Osteoblast (primary cell): ENCODE measurements at places on chromosomes 3 and 15. TPM values are rescaled to one million over a fixed set of nuclear protein-coding genes. Genes with fewer than 3 reads are reported as not detected.

DNA sequence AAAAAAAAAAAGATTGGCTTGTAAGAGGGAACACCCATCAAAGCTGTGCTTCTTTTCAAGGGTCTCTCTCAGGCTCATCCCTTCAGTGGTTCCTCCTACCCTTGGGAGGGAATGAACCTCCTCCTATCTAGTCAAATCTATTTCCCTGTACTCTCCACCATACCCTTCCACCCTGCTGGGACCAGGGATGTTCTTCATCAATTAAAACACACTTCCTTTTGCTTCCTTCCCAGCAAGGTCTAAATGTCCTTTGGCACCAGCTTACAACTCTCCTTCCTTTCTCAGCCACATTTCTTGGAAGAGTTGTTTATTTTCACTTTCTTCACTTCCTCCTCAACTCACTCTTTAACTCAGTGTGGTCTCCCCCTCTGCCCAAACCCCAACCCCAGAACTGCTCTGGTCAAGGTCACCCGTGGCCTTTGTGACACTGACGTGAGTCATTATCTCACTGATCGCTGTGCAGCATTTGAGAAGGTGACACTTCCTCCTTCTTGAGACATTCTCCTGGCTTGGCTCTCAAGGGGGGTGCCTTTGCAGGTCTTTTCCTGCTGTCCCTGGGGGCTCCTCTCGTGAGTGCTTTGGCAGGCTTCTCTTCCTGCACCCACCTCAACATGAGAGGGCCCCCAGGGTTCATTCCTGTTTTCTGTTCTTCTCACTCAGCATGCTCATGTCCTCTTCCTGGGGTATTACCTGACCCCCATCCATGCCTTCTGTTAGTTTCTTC lies 210.5 kb upstream of the TLE3 start:
- DNase-seq = no peak

P2RY14 gene
- not detected in 2 replicates for total RNA-seq

- DNase-seq = no peak
These were observed 223.1 kb downstream of the RPLP1 start for GRCh38 chr15:69675731-69676130.

LRTM1 gene
- not detected in 2 replicates for total RNA-seq

DNA sequence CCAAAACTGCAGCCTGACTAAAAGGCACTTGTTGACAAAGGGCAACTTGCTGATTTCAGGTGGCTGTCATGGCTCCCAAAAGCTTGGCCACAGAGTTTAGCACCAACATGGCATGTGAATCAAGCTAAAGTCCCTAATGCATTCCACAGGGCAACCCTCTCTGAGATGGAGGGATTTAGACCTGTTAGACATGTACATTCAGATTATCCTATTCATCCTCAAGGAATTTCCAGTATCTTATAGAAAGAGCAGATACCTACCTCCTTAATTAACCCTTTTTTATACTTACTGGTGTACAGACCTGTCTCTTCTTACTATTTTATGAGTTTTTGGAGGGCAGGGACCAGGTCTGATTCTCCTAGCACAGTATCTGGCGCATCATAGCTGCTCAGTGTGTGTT lies 31.3 kb downstream of the ACP3 start:
- no peak for DNase-seq

AGTR1 gene
- total RNA-seq = 10.5 and 13.3 TPM in 2 replicates

GRCh38 chr3:172199850-172200369 lies 160.5 kb downstream of the FNDC3B start:
- peak; percentile 46 for DNase-seq

NR1I2 gene
- total RNA-seq = 0.36 TPM in 1 of 2 replicates, not detected in the other

NEDD4 gene
- total RNA-seq = 43.6 and 48.5 TPM in 2 replicates

GOLGA8G gene
- under 0.01 TPM in 1 of 2 replicates, not detected in the other for total RNA-seq

SPRED1 gene
- 32.6 and 32.7 TPM in 2 replicates for total RNA-seq

PGBD4 gene
- 1.8 and 2.1 TPM in 2 replicates for total RNA-seq

MCF2L2 gene
- under 0.01 TPM in 2 replicates for total RNA-seq

NUSAP1 gene
- total RNA-seq = 10.9 and 14.1 TPM in 2 replicates

- no peak for DNase-seq
These were observed 562.0 kb downstream of the ROBO2 start for GRCh38 chr3:77601823-77602415.
